ENCODE measurements at places on chromosomes 1 and 21.

DNA sequence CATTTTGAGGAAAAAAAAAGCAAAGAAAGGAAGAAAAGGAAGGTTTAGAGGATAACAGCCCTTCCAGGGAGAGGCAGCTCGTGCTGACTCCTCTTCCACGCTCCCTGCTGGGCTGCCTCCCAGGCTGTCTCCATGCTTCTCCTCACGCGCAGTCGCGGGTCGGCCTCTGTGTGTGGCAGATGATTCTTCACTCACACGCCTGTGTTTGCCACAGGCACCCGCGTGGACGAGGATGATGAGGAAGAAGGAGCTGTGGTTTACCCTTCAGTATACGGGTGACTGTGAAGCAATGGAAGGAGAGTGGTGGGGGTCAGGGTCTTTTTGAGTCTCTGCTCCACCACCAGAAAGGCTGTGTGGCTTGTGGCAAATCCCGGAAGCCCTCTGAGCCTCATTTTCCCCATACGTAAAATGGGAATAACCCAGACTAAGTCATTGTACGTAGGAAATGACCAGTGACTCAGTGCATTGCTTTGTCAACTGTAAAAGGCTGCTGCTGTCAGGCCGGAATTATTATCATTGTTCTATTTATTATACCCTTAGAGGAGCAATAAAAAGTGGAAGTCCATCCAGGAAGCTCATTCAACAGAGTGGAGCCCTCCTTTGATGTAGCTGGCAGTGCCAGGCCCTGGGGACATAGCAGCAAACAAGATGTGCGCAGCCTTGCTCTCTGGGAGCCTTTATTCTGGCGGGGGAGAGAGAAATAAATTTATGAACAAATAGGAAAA lies 11.9 kb upstream of the SH2D2A start:
- no peak for DNase-seq

GRCh38 chr1:99557546-99558202 lies 88.2 kb upstream of the PALMD start:
- DNase-seq, result no peak

GRCh38 chr1:248816042-248816851 lies 9.5 kb downstream of the SH3BP5L start:
- DNase-seq, result no peak

- no peak for DNase-seq
These were observed 101.8 kb downstream of the PBX1 start for GRCh38 chr1:164660775-164661174.

DNA sequence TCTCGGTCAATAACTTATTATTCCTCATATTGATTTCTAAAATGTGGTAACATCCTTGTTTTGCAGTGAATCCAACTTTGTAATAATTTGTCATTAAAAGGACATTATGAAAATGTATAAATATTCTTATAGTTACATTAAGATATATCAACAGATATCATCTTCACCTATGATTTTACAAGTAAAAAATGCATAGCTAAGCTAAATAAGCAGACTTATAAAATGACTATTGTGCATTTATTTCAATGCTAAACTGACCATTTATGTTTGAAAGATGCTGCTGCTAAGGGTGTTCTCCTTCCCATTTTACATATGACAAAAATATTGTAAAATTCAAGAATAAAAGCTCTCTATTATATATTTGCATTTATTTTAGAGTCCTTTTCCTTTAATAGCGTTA lies 7.8 kb downstream of the PROX1 start:
- DNase-seq, result no peak

- DNase-seq, result no peak
These were observed 152.6 kb downstream of the ZC3H11B start for GRCh38 chr1:219460081-219460895.

- DNase-seq, result no peak
These were observed 502.2 kb upstream of the OLFM3 start for GRCh38 chr1:102498929-102499328.

DNA sequence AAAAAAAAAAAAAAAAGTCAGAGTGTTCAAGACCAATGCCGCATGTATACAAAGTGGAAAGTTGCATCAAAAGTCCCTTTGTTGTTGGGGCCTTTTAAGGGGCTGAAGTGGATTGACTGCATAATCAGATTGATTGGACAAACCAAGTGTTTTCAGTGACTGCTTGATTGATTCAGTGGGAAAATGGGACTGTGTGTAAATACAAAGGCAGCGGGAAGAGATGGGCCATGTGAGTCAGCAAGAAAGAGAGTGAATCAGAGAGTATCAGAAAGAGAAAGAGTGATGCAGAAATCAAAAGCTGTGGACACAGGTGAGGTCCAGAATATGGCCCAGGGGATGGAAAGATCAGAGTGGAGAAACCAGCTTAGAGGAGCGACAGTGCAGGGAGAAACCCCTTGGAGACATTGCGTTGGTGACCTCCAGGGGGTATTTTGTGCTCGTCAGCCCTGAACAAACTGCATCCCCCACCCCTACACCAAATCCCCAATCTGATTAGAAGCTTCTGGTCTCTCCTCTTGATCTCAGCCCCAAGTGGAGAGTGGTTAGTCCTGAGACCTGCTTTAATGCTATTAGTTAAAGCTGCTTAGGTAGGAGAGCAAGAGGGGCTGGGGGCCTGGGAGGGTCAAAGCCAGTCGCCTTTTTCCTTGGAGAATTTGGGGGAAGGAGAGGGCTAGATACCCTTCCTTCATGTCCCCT lies 5.1 kb upstream of the ETV3L start:
- no peak for DNase-seq

GRCh38 chr1:108639899-108640560 lies 20.9 kb downstream of the HENMT1 start:
- DNase-seq, result no peak

GRCh38 chr1:26483980-26484379 lies 11.7 kb downstream of the HMGN2 start:
- DNase-seq, result no peak

GRCh38 chr1:76254104-76255030 lies 179.8 kb downstream of the ST6GALNAC3 start:
- DNase-seq, result no peak

DNA sequence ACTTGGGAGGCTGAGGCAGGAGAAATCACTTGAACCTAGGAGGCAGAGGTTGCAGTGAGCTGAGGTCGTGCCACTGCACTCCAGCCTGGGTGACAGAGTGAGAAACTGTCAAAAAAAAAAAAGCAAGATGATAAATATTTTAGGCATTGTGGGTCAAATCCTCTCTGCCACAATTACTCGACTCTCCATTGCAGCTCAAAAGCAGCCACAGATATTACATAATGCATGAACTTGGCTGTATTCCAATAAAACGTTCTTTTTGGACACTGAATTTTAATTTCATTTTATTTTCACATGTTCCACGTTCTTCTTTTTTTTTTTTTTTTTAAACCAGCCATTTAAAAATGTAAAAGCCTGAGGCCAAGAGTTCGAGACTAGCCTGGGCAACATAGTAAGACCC lies 69.4 kb downstream of the TCP10L start:
- no peak for DNase-seq

DNA sequence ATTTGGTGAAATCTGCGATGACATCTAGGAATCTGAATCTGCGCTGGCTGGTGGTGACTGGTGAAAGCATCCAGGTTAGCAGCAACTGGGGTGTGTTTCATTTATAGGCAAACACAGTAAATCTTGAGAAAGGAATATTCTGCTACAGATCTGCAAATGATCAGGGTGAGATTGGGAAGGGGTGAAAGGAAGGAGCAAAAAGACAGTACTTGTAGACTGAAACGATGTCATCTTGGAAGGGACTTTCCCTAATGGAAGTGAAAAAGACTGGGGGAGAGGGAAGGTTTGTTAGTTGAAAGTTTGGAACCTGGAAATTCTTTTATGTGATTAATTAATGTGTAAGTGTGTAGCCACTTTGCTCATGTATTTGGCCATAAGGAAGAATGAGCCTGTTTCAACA lies 228.3 kb downstream of the FMN2 start:
- no peak for DNase-seq

- no peak for DNase-seq
These were observed 39.6 kb upstream of the TRABD2B start for GRCh38 chr1:48036710-48037355.

Data from activated T-helper 1 cell treated with Interleukin-2 at 50 U/mL for 16 hours (primary cell).